ENCODE measurements at places on chromosomes 11 and 22. TPM values are rescaled to one million over a fixed set of nuclear protein-coding genes. Genes with fewer than 3 reads are reported as not detected.

DNA sequence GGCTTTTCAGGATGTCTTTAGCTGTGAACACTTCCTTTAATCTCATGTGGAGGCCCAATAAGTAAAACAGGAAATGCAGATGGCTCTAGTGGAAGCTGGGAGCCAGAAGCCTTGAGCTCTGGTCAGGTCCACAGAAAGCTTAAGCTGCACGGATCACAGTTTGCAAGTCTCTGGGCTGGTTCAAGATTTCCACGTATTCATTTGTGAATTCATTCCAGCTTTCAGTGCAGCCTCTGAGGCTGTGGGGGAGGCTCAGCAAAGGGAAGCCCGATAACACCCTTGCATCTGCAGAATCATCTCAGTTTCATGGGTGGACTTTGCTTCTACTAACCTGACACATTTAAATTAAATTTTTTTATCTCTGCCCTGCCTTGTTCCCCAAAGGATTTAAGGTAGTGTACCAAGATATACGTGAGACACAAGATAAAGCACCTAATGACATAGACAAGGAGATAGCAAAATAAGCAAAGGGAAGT is 65.6 kb downstream of the ISX start:
- DNase-seq: no peak
- H3K27me3 ChIP-seq: no peaks in the 10 kb centered on the region
- H3K27ac ChIP-seq: no peak overlapping the region
- no peak overlapping the region for H3K4me3 ChIP-seq

- no peak overlapping the region for H3K4me3 ChIP-seq
- no peak overlapping the region for H3K27ac ChIP-seq
- H3K36me3 ChIP-seq: peaks cover 20% of the 10 kb centered on the region
- no peaks in the 10 kb centered on the region for H3K4me1 ChIP-seq
- no peaks in the 10 kb centered on the region for H3K27me3 ChIP-seq
- DNase-seq: no peak
These were observed 42.9 kb downstream of the QSER1 start for GRCh38 chr11:32935462-32936029.

- no peak overlapping the region for H3K4me3 ChIP-seq
- no peak for DNase-seq
- no peaks in the 10 kb centered on the region for H3K27me3 ChIP-seq
- H3K27ac ChIP-seq: no peak overlapping the region
These were observed 17.4 kb upstream of the ETS1 start for GRCh38 chr11:128604723-128605122.

DNA sequence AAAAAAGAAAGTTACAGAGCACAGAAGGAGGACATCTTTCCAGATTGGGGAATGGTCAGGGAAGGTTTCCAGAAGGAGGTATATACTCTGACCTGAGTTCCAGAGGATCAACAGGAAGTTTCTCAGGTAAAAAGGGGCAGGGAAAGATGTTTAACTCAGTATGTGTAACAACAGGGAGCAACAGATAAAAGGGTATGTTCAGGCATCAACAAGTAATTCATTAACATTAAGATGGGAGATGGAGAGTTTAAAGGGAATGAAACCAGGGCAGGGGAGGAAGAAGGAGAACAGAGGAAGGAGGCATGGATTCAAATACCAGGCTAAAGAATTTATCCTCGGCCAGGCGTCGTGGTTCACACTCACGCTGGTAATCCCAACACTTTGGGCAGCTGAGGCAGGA is 2.5 kb upstream of the DENND5A start:
- no peaks in the 10 kb centered on the region for H3K4me1 ChIP-seq
- no peak overlapping the region for H3K4me3 ChIP-seq
- H3K27ac ChIP-seq: no peak overlapping the region
- no peaks in the 10 kb centered on the region for H3K27me3 ChIP-seq
- no peaks in the 10 kb centered on the region for H3K36me3 ChIP-seq
- no peak for DNase-seq

The MIOX gene
- not detected for total RNA-seq

DNA sequence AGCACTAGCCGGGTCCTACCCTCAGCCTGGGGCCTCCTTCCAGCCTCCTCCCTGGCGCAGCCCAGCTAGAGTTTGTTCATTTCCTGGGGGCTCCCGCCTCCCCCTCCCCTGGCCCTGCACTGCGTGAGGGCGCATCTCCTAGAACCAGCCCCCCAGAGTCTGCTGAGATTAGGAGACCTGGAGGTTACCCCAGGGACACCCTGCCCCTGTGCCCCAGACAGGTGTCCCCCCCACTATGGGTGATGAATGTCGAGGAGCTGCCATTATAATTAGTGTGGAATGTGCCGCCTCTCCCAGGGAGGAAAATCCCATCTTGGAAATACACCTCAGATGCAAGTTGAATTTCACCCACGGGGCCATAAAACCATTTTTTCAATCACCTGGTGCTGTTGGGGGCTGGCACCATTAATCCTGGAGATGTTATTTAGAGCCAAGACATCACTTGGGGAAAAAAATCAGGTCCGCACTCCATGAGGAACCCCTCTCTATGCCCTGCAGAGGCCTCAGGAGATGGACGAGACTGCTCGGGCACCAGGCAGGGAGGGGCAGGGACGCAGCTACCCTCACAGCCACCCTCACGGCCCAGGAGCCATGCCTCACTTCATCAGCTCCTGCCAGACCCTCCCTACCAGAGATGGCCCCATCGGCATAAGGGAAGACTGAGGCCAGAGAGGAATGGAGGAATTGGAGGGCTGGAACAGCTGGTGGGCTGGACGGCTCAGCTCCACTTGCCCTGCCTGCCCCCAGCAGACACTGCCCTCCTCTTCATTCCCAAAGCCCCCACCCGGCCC is 197.5 kb downstream of the IGLL1 start:
- no peaks in the 10 kb centered on the region for H3K27me3 ChIP-seq
- no peak overlapping the region for H3K27ac ChIP-seq
- no peak overlapping the region for H3K4me3 ChIP-seq
- no peaks in the 10 kb centered on the region for H3K36me3 ChIP-seq

DNA sequence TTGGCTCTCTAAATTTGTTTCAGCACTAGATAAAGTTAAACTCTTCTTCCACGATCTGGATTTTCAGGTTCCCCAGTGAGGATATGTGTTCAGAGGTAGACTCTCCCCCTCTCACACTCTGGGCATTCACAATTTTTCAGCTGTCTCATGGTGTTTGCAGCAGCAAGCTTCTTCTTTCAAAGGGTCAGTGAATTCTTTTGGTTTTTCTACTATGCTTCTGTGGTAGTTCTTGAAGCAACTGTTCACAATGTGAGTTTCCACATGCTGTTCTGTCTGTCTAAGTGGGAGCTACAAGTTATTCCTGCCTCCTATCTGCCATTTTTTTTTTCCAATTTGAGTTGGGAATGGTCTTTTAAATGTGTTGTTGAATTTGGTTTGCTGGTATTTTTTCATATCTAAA is 25.4 kb downstream of the CNTF start:
- H3K27me3 ChIP-seq: no peaks in the 10 kb centered on the region
- no peaks in the 10 kb centered on the region for H3K36me3 ChIP-seq
- no peak overlapping the region for H3K4me3 ChIP-seq
- DNase-seq: no peak
